ENCODE measurements at places on chromosomes 5 and 9. TPM values are rescaled to one million over a fixed set of nuclear protein-coding genes. Genes with fewer than 3 reads are reported as not detected.

- DNase-seq, result no peak
Observed at GRCh38 chr5:139664086-139664693, 16.0 kb downstream of the CXXC5 start.

GRCh38 chr9:129150672-129151211 lies 27.3 kb downstream of the IER5L start:
- DNase-seq, result no peak

Gene PRUNE2
- 7.2 TPM for total RNA-seq

- DNase-seq, result peak; percentile 72
Observed at GRCh38 chr5:107455111-107455544, 215.6 kb downstream of the EFNA5 start.

GRCh38 chr5:133364936-133365707 lies 247.2 kb downstream of the FSTL4 start:
- no peak for DNase-seq

- DNase-seq, result no peak
Observed at GRCh38 chr5:110477911-110478310, 248.6 kb downstream of the TMEM232 start.

All from M059J (cell line).